Amygdala (tissue), 56 donors: ENCODE measurements at places on chromosomes 6 and 20.

- no peak for DNase-seq
Observed at GRCh38 chr6:37668251-37668650, 29.4 kb downstream of the MDGA1 start.

DNA sequence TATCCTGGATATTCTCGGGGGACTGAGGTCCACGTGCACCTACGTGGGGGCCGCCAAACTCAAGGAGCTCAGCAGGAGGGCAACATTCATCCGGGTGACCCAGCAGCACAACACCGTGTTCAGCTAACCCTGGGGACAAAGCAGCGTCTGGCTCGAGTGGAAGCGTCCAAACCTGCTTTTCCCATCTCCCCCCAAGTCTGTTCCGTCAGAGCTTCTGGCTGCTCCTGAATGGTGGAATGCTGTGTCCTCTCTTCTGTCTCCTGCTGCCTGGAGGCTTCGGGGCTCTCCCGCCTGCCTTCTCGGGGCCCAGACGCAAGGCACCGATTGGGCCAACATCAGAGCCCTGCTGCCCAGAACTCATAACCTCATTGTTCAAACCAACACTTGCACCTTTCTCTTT lies 56.7 kb downstream of the GMPR start:
- DNase-seq, result no peak

DNA sequence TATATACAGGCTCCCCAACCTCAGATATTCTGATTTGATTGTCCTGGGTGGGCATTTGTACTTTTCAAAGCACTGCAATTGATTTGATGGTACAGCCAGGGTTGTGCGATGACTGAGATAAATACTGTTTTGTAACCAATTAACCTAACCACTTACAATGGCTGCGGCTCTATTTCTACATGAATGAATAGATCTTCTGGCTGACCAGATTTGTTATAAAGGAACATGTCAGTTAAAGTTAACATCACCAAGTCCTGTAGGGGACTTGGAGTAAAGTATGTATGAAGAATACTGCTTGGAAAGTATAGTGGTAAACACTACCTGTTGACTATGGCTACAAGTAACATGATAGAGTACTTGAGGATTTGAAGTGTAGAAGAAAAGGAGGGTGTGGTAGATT lies 369.2 kb upstream of the JAG1 start:
- no peak for DNase-seq

DNA sequence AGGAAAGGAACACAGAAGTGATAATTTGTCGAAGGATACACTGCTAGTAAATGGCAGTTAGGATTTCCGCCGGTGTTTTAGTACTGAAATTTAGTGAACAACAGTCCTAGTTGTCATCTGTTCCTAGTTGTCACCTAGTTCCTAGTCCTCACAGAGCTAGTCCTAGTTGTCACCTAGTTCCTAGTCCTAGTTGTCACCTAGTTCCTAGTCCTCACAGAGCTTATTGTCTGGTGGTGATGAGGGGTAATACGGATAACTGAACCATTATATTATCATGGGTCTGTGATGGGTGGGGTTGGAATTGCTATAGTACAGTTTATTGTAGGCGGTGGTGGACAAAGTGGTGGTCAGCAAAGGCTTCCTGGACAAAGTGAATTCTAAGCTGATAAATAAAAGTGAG lies 1.8 kb downstream of the SNRNP48 start:
- no peak for DNase-seq

DNA sequence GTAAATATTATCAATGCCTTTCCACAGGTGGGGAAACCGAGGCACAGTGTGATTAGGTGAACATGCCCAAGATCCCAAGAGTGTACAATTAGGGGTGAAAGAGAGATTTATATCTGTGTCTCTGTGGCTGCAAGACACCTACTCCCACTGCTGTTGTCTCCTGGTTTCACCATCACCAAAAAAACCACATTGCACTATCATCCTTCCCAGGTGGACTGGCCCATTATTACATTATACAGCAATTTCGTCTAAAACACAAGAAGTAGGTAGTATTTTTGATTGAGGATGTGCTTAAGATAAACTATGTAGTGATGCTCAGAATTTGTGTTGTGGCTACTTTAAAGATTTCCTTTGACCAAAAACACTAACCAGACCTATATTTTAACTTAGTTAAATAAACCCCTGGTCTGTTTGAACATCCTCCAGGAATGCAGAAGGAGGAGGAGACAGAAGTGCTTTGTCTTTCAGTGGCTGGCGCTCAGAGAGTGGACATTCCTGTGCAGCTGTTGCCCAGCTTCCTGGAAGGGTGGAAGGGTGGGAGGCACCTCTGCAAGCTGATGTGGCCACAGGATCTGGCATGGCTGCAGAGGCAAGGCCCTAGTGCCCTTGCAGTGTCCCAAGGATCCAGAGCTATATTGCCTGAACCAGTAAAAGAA lies 23.8 kb downstream of the DCBLD1 start:
- no peak for DNase-seq

DNA sequence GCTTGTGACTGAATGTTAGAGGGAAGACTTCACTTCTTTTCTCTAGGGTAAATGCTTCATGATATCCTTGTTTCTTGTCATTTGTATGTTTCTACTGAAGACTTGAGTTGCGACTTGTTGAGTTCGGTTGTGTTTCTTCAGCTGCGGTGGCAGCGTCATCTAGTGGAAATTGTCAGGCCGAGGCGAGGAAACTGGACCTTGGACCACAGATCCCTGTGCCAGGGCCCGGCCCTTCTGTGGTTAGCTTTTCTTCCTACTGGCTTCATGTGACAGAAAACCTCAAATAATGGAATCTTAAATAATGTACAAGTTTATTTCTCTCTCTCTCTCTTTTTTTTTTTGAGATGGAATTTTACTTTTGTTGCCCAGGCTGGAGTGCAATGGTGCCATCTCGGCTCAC lies 12.4 kb downstream of the MTHFD1L start:
- DNase-seq, result no peak

- DNase-seq, result no peak
Observed at GRCh38 chr20:51510169-51510568, 32.4 kb downstream of the NFATC2 start.

- DNase-seq, result no peak
Observed at GRCh38 chr20:2335096-2335870, 39.5 kb downstream of the TGM3 start.

DNA sequence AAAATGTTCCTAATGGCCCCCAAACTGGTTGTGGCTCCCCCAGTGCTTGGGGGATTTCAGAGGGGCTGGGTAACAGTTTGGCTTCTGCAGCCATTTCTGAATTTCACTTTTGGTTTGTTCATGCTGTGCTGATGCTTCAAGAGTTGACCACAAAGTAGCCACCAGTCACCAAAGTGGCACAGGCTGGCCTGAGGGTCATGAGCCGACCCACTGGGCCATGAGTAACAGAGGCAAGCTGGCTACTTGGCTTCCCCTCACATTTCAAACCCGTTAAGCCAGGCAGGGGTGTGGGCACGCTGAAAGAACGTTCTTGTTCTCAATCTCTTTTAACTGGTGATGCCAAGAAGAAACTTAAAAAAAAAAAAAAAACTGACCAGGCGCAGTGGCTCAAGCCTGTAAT lies 15.1 kb upstream of the NXT1 start:
- DNase-seq, result no peak

- DNase-seq, result no peak
Observed at GRCh38 chr20:46232539-46232938, 75.8 kb downstream of the CDH22 start.

GRCh38 chr20:62387219-62387913 lies 463 bp downstream of the RPS21 start:
- DNase-seq, result no peak

DNA sequence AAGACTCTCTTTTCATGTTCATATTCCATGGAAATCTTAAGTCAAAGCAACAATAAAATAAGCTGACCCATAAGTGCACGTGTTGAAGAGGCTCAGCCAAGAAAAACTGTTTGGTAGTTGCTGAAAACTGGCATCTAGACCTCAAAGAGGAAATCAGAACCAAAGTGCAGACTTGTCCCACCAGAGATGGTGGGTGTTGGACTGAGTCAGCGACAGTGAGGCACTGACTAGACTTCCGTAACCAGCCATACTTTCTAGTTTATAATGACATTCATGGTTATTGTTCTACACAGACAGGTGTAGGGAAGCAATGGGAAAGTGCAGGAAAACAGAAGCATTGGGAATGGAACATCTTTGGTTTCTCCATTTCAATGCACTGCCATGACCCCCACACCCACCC lies 175.7 kb upstream of the AGPAT4 start:
- DNase-seq, result no peak
